T-helper 17 cell (primary cell): ENCODE measurements at places on chromosomes 5 and 9.

DNA sequence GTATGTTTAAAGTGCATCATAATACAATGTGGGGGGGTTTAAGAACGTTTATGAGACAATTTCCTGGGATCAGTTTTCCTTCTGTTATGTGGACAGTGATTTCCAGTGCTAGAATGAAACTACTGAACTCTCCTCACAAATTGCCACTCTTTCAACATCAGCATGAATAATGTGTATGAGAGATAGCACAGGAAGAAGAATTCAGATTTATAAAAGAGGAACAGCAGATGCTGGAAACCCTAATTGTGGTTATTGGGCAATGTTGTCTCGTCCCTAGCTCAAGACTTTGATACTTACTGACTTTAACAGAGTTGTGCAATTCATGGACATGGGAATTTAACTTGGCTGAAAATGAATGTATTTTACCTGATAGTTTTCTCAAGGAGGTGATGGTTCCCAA lies 410.8 kb upstream of the MEF2C start:
- no peak for DNase-seq

DNA sequence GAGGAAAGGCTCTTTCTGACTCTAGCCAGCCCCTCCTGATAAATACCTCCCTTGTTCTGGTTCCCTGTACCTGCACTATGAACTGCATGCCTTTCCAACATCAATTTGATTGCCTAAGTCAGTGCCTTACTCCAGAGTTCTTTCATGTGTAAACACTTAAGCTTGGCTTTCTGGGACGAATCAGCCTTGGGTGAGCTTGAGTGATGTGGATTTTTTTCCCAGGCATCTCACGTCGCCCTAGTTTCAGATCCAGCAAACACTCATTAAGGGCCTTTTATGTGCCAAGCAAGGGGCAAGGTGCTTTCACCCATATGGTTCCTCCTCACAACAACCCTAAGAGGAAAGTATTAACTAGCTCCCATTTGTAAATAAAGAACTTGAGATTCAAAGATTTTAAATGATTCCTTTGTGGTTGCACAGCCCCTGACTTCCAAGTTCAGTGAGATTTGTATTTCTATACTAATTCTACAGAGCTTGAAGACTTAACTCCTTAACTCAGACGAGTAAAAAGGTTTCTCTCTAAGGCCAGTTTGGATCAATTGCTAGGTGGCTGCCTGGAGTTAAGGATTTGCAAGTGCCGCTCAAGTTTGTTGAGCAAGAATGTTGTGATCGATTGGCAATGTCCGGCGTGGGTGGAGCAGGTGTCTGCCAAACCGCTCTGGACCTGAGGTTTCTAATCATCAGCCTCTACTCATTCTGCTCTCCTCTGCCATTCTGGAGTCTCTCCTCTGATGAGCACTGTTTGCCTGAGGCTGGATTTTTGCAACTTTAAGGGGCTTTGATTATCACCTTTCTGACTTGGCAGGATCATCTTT lies 20.2 kb upstream of the TJP2 start:
- DNase-seq = no peak

GRCh38 chr5:17219006-17219422 lies 1.6 kb downstream of the BASP1 start:
- no peak for DNase-seq

DNA sequence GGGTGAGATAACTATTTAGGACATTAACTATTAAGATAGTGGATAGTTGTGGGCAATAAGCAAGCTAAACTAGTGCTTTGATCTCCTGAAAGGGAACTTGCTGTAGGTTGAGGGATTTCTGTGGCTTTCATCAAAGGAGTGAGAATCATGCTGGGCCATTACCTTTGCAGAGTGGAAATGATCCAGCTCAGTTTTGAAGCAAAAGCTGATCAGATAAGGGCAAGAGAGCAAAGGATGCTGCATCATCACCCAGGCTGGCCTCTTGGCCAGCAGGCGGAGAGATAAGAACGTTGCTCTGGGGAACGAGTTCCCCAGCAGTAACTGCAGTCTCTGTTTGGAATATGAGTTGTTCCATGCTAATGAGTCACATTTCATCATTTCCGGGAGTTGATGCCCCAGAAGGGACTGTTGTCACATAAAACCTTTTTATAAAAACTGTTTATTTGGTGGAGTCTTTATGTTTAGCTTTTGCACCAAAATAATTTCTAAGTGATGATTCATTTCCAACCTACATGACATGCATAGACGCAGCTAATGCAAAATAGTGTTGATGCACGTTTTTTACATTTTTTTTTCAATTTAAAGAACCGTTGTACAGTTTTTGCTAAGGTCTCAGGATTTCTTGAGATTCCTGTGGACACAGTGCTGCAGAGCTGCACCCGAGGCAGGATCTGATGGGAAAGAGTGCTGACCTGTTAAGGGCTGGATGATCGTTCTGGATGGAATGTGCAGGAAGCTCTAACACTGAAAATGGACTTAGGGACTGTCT lies 99.3 kb downstream of the ACTBL2 start:
- no peak for DNase-seq

DNA sequence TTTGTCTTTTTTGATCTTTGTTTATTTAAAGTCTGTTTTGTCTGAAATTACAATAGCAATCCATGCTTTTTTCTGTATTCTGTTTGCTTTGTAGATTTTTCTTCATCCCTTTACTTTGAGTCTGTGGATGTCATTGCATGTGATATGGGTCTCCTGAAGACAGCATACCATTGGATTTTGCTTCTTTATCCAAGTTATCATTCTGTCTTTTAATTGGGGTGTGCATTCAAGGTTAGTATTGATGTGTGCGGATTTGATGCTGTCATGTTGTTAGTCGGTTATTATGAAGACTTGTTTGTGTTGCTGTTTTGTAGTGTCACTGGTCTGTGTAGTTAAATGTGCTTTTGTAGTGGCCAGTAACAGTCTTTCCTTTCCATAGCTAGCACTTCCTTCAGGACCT lies 23.0 kb downstream of the POLK start:
- no peak for DNase-seq

GRCh38 chr9:36263683-36264082 lies 5.4 kb upstream of the GNE start:
- DNase-seq = no peak
